ENCODE measurements at places on chromosomes 16 and 17. TPM values are rescaled to one million over a fixed set of nuclear protein-coding genes. Genes with fewer than 3 reads are reported as not detected.

Gene P3H4
- total RNA-seq, result 5.6 TPM

Gene NPIPA3
- 11.0 TPM for total RNA-seq

Gene ETV4
- total RNA-seq, result 2.6 TPM

Gene EIF1
- 714 TPM for total RNA-seq

Gene FLYWCH1
- 80.2 TPM for total RNA-seq

Gene GRAPL
- total RNA-seq, result 3.2 TPM

Gene KPNA2
- total RNA-seq, result 39.4 TPM

Gene OTOP2
- not detected for total RNA-seq

Gene IL17C
- not detected for total RNA-seq

Gene MYCBPAP
- total RNA-seq, result 5.4 TPM

Gene KRT27
- not detected for total RNA-seq

Gene ITGB4
- 182 TPM for total RNA-seq

Gene ATF7IP2
- total RNA-seq, result 26.9 TPM

Gene CDR2L
- 23.3 TPM for total RNA-seq

Gene ARHGDIG
- 153 TPM for total RNA-seq

Gene IL34
- total RNA-seq, result 33.3 TPM

Gene KRT20
- total RNA-seq, result not detected

Gene FGF11
- total RNA-seq, result 5.0 TPM

Gene SLC16A11
- total RNA-seq, result 3.3 TPM

Gene GPRC5C
- 7.6 TPM for total RNA-seq

Gene ST6GALNAC1
- 0.86 TPM for total RNA-seq

Gene LDHD
- 21.5 TPM for total RNA-seq

Gene GDPD3
- total RNA-seq, result 12.7 TPM

Gene ATP2A1
- total RNA-seq, result 1.3 TPM

Gene TBC1D3E
- total RNA-seq, result not detected

Gene LHX1
- not detected for total RNA-seq

Gene PLA2G10
- not detected for total RNA-seq

Gene LGALS3BP
- 204 TPM for total RNA-seq

Gene TOX3
- 9.7 TPM for total RNA-seq

Gene HSD17B1
- total RNA-seq, result 2.3 TPM

Gene CDRT15L2
- not detected for total RNA-seq

Gene SRL
- total RNA-seq, result 0.97 TPM

Gene BRD7
- total RNA-seq, result 50.8 TPM

Gene KRT39
- not detected for total RNA-seq

Gene TEDC2
- 6.6 TPM for total RNA-seq

Gene HOXB4
- total RNA-seq, result not detected

Gene SPAG7
- total RNA-seq, result 51.5 TPM

Gene MMP25
- 1.6 TPM for total RNA-seq

Gene PRSS36
- total RNA-seq, result 1.5 TPM

All from dorsolateral prefrontal cortex (tissue), 122 donors.